ENCODE measurements at places on chromosomes 1 and 21.

DNA sequence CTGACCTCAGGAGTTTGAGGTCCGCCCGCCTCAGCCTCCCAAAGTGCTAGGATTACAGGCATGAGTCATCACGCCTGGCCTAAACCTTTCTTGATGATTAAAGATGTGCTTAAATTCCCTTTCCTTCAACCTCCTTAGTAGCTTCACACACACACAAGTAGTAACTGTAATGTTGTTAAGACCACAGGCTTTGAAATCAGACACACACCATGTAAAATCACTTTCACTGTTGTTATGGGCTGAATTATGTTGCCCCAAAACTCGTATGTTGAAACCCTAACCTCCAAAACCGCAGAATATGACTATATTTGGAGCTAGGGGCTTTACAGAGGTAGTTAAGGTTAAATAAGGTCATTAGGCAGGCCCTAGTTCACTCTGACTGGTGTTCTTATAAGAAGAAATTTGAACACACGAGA, 180.2 kb downstream of the NR5A2 start:
- no peak for DNase-seq

GRCh38 chr1:172640111-172640510, 18.8 kb upstream of the FASLG start:
- no peak for DNase-seq

DNA sequence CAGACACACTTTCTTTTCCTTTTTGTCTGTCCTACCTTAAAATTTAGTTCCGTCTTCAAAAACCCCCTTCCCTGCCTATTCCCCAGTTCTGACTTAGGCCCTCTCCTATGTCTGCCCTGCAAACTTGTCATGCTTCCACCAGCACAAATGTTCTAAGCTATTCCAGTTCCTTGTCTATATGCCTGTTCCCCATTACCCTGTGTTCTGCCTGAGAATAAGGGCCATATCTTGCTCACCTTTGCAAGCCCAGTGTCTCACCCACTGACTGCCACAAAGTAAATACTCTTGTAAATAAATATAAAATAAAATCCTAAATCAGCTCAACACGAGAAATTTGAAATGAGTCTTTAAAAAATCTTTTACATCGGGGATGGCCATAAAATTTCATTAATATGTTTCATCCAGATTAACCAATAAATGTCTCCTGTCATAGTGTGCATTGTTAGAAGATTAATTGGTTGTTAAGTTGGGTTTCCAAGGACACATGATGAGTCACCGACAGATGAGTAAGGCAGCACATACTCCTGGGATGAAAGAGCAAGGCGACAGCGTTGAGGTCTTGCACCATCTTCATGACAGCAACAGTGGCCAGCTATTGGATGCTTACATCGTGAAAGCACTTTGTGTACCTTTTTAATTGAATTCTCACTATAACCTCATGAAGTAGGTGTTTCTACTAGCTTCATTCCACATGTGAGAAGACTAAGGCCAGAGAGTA, 92.6 kb upstream of the NGF start:
- no peak for DNase-seq

GRCh38 chr1:225853441-225853840, 28.7 kb downstream of the TMEM63A start:
- no peak for DNase-seq

- no peak for DNase-seq
These were observed 170.6 kb downstream of the RUNX1 start for GRCh38 chr21:34878501-34878900.
